ENCODE measurements at places on chromosomes 13 and 19. TPM values are rescaled to one million over a fixed set of nuclear protein-coding genes. Genes with fewer than 3 reads are reported as not detected.

DNA sequence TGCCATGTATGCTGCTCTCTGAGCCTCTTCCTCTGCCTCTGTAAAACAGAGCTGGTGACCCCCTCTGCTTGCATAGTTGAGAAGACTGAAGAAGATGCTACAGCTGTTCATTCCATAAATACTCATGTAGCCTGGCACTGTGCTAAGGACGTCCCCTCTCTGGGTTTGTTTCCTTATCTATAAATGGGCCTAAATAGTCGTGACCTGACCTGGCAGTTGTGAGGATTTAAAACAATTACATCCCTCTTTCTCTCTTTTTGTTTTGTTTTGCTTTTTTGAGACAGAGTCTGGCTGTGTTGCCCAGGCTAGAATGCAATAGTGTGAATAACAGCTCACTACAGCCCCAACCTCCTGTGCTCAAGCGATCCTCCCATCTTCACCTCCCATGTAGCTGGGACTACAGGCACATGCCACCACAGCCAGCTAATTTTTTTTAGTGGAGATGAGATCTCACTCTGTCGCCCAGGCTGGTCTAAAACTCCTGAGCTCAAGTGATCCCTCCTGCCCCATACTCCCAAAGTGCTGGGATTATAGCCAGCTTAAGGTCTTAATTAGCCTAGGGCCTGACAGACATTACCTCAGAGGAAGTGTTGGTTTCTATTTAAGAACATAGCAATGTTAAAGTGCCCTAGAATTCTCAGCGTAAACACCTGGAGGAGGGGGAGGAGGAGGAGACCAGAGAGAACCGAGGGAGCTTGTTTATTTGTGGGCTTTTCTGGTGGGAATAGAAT, 4.6 kb downstream of the WDR62 start:
- H3K4me3 ChIP-seq: no peak overlapping the region
- no peak overlapping the region for H3K27ac ChIP-seq
- no peak for DNase-seq
- H3K4me1 ChIP-seq: peaks cover 12% of the 10 kb centered on the region
- no peaks in the 10 kb centered on the region for H3K27me3 ChIP-seq

GRCh38 chr13:23098161-23098907, 82.4 kb upstream of the SGCG start:
- H3K4me1 ChIP-seq: no peaks in the 10 kb centered on the region
- H3K36me3 ChIP-seq: no peaks in the 10 kb centered on the region
- H3K27ac ChIP-seq: no peak overlapping the region
- no peaks in the 10 kb centered on the region for H3K27me3 ChIP-seq
- H3K4me3 ChIP-seq: no peak overlapping the region

PSG1 gene
- not detected for polyA plus RNA-seq

FBN3 gene
- not detected for polyA plus RNA-seq

DNA sequence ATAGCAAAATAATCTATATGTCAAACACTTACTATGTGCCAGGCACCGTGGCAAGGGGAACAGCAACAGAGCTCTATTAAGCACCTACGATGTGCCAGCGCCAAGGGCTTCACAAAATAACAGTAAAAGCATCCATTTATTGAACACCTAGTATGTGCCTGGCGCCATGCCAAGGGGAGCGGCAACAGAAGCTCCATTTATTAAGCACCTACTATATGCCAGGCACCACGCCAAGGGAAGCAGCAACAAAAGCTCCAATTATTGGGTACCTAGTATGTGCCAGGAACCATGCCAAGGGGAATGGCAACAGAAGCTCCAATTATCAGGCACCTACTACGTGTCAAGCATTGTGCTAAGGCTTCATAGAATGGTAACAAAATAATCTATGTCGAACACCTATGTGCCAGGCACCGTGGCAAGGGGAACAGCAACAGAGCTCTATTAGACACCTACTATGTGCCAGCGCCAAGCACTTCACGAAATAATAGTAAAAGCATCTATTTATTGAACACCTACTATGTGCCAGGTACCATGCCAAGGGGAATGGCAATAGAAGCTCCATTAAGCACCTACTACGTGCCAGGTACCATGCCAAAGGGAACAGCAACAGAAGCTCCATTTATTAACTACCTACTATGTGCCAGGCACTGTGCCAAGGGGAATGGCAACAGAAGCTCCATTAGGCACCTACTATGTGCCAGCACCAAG, 107.7 kb downstream of the PTPRS start:
- no peak overlapping the region for H3K27ac ChIP-seq
- H3K4me3 ChIP-seq: no peak overlapping the region
- no peaks in the 10 kb centered on the region for H3K4me1 ChIP-seq
- peaks cover 8% of the 10 kb centered on the region for H3K27me3 ChIP-seq

- H3K4me3 ChIP-seq: no peak overlapping the region
- no peaks in the 10 kb centered on the region for H3K36me3 ChIP-seq
- H3K4me1 ChIP-seq: no peaks in the 10 kb centered on the region
- no peak for DNase-seq
- no peak overlapping the region for H3K27ac ChIP-seq
- H3K27me3 ChIP-seq: no peaks in the 10 kb centered on the region
Observed at GRCh38 chr13:110024645-110024980, 238.2 kb upstream of the IRS2 start.

- peaks cover 54% of the 10 kb centered on the region for H3K36me3 ChIP-seq
- no peak for DNase-seq
- H3K4me1 ChIP-seq: no peaks in the 10 kb centered on the region
- H3K27ac ChIP-seq: no peak overlapping the region
Observed at GRCh38 chr19:36745870-36746269, 26.7 kb downstream of the ZNF850 start.

- no peaks in the 10 kb centered on the region for H3K27me3 ChIP-seq
- H3K4me3 ChIP-seq: no peak overlapping the region
- H3K4me1 ChIP-seq: peaks cover 34% of the 10 kb centered on the region
- no peak for DNase-seq
- H3K36me3 ChIP-seq: no peaks in the 10 kb centered on the region
Observed at GRCh38 chr19:8666814-8667405, 31.7 kb downstream of the ACTL9 start.

KASH5 gene
- not detected for polyA plus RNA-seq

Measured in CD14-positive monocyte (primary cell).